ENCODE measurements at places on chromosomes 2 and 18. TPM values are rescaled to one million over a fixed set of nuclear protein-coding genes. Genes with fewer than 3 reads are reported as not detected.

DNA sequence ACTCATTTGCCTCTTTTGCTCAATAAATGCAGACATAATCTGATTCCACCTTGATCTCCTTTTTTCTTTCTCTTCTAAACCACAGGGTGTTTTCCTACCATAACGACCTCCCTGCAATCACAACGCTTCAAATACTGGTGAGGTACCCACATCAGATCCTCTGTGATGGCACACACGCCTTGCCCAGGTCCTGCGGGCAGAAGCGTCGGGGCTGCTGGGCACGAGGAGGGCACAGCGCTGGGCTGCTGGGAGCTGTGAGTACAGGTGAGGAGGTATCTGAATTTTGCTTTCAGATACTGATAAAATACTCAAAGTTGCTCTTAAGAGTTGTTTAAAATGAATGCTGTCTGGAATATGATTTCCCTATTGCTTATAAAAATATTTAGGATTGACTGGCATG lies 186.1 kb upstream of the PXDN start:
- no peak for DNase-seq

GRCh38 chr2:221095356-221095755 lies 476.7 kb downstream of the EPHA4 start:
- DNase-seq, result no peak

DNA sequence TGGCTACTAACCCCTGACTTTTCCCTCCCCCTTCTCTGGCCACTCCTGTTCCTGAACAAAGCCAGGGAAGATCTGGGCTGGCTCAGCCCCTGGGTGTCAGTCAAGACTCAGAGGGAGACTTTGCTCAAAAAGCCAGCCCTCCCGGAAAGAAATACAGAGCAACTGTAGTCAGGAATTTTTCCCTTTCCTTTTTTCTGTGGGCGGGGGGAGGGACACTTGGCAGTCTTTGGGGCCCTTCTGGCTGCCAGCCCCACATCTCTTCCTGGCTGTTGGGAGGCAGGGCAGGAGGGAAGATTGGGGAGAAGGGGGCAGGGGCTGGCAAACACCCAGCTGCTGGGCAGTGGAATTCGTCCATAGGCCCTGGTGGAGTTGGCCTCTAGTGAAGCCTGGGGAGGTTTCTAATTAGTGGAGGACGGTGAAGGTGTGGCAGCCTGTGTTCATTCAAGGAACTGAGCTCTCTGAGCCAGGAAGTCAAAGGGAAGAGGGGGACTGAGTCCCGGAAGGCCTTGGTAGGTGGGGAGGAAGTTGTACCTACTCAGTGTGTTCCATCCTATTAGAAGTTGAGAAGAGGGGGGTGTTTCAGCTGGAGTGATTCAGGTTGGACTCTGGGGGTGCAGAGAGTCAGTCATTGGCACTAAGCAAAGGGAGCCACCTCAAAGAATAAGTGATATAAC lies 10.9 kb downstream of the IGFBP2 start:
- no peak for DNase-seq

DNA sequence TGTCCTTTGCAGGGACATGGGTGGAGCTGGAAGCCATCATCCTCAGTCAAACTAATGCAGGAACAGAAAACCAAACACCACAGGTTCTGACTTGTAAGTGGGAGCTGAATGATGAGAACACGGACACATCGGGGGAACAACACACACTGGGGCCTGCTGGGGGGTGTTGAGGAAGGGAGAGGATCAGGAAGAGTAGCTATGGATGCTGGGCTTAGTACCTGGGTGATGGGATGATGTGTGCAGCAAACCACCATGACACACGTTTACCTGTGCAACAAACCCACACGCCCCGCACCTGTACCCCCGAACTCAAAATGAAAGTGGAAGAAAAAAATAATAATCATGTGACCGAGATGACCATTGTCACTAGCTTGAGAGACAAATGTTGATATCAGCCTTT lies 114.7 kb downstream of the NDUFA10 start:
- no peak for DNase-seq

- no peak for DNase-seq
Observed at GRCh38 chr18:10168477-10168876, 254.7 kb downstream of the VAPA start.

MTX2 gene
- 48.2 TPM for total RNA-seq

ZNF385B gene
- not detected for total RNA-seq

ABCG8 gene
- total RNA-seq, result not detected

FBXO48 gene
- 0.19 TPM for total RNA-seq

Data from glomerular endothelial cell (primary cell).